ENCODE measurements at places on chromosomes 7 and 10.

- no peak for DNase-seq
Measured at GRCh38 chr10:23408330-23408976, 30.4 kb upstream of the OTUD1 start.

DNA sequence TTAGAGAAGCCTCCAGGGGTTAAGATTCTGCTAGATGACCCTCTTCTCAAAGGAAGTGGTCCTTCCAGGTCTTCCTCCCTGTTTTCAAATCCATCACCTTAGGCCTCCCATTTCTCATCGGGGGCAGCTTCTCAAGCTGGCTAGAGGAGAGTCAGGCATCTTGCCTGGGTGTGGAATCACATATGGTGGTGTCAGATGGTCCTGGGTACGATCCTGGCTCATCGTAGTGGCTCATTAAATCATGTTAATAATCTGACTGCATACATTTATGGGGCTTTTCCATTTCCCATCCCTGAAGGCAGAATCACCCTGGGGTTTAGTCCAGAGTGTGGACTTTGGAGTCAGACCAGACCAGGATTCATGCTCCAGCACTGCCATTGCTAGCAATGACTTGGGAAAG, 132.6 kb downstream of the RPS24 start:
- DNase-seq, result no peak

DNA sequence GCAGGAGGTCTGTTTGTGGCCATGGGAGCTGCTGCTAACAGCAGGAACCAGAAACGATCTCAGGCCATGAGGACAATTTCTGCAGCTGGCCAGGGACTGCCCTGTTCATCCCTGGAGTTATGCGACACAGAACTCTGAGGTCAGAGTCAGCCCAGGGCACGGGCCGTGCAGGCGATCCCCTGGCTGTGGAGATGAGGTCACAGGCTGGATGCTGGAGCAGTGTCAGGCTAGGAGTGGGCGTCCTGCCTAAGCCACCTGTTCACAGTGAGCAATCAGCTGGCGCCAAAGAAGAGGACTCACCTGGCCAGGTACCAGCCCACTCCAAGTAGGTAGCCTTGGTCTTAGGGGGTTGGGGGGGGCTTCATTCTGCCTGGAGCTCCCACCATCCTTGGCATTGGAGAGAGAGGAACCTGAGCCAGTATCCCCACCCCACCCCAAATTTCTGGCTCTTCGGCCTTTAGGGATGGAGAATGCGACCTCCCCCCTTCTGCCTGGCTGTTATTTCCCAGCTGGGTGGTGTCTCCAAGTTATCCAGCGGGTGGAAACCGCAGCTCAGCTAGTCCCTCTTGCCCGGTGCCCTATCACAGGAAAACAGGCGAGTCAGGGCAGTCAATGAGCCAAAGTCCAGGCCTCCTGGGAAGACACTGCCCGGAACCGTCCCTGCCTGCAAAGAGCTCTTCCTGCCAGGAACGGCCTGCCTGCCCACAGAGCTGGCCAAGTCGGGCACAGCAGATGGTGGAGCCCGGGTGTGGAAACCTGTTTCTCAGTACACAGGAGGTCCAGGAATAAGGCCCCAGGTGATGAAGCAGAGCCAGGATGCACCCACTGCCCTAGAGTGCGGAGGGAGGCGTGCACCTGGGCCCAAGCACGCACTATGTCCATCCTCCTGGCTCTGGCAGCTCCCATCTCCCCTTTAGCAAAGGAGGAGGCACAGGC, 1.8 kb upstream of the TTYH3 start:
- no peak for DNase-seq

DNA sequence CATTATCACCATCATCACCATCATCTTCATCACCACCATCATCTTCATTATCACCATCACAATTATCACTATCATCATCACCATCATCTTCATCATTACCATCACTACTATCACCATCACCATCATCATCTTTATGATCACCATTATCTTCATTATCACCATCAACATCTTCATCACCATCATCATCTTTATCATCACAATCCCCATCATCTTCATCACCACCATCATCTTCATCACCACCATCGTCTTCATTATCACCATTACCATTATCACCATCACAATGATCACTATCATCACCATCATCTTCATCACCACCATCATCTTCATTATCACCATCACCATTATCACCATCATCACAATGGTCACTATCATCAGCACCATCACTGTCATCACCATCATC, 621.1 kb downstream of the PTPRN2 start:
- no peak for DNase-seq

- DNase-seq, result no peak
Measured at GRCh38 chr7:114426824-114427223, 12.2 kb downstream of the FOXP2 start.

DNA sequence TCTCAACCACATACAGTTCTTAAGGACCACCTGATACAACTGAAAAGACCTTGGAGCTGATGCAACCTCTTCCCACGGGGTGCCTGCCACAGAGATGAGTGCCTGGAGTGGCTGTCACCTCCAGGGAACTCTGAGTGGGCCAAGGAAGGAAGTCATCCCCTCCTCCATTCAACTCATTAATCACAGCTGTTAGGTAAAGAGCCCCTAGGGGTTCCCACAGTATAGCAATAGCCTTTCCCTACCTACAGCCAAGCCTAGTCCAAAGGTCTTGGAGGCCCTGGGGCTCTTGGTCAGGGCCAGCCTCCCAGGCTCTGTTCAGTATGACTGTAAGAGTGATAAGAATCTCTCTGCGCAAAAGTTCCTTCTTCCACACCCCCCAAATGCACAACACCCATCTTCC, 70.4 kb upstream of the NFE2L3 start:
- no peak for DNase-seq

- DNase-seq, result no peak
Measured at GRCh38 chr7:121390617-121391016, 5.5 kb downstream of the FAM3C start.

- no peak for DNase-seq
Measured at GRCh38 chr10:12777840-12778585, 223.5 kb downstream of the CCDC3 start.

- no peak for DNase-seq
Measured at GRCh38 chr7:84506151-84506550, 311.6 kb upstream of the SEMA3A start.

DNA sequence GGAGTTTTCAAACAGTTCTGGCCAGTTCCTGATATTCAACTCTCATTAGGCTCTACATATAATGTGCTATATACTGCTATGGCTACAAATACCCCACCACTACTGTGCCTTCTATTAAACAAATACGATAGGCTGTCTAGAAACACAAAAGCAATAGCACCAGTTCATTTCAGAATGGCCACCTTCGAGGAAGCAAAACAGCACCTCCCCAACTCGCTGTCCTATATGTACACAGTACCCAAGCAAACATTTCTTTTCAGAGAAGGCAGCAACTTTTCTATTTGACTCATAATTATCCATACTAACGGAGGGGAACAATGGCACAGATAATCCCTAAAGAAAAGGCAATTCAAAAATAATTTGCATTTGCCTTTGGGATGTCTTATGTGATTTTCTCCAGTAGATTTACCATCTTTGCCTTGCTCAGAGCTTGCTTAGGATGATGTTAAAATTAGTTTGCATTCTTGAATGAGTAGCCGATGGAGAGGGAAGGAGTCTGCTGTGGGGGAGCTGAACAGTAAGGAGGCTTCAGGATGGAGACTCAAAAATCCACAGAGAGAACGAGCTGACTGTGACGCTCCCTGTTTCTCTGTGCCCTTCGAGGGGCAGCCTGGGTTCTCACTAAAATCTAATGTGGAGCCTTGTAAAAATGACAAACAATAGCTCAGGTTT, 218.7 kb downstream of the FANK1 start:
- DNase-seq, result no peak

- no peak for DNase-seq
Measured at GRCh38 chr7:44064791-44065430, 456 bp downstream of the PGAM2 start.

DNA sequence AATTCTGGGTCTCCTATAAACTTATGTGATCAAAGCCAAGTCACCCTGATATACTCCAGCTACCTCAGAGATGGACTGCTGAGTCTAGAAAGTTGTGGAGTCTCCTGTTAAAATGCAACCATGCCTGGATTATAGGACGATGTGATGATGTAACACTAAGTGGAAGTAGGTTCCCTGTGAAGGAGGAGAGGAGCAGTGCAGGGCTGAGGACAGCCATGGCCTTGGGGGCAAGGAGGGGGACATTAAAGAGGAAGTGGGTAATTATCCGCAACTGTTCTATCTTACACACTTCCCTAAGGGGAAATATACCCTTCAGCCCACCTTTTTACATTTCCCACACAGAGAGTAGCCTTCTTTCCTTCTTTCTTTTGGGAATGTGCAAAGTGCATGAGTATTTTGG, 63.8 kb downstream of the MTPN start:
- DNase-seq, result no peak

- DNase-seq, result no peak
Measured at GRCh38 chr7:39033885-39034624, 56.3 kb downstream of the POU6F2 start.
